ENCODE measurements at places on chromosomes 7 and 10. TPM values are rescaled to one million over a fixed set of nuclear protein-coding genes. Genes with fewer than 3 reads are reported as not detected.

GRCh38 chr10:121462955-121463354 lies 135.3 kb downstream of the FGFR2 start:
- DNase-seq = no peak
- no peak overlapping the region for H3K4me3 ChIP-seq
- H3K27me3 ChIP-seq = peaks cover 21% of the 10 kb centered on the region

GRCh38 chr10:93383562-93383981 lies 98.6 kb downstream of the MYOF start:
- H3K4me1 ChIP-seq = no peaks in the 10 kb centered on the region
- H3K36me3 ChIP-seq = no peaks in the 10 kb centered on the region
- DNase-seq = no peak
- H3K27ac ChIP-seq = no peak overlapping the region

GRCh38 chr7:143391462-143392404 lies 10.6 kb downstream of the ZYX start:
- H3K36me3 ChIP-seq = peaks cover 24% of the 10 kb centered on the region
- H3K4me3 ChIP-seq = no peak overlapping the region
- no peaks in the 10 kb centered on the region for H3K27me3 ChIP-seq
- H3K27ac ChIP-seq = no peak overlapping the region
- DNase-seq = no peak

DNA sequence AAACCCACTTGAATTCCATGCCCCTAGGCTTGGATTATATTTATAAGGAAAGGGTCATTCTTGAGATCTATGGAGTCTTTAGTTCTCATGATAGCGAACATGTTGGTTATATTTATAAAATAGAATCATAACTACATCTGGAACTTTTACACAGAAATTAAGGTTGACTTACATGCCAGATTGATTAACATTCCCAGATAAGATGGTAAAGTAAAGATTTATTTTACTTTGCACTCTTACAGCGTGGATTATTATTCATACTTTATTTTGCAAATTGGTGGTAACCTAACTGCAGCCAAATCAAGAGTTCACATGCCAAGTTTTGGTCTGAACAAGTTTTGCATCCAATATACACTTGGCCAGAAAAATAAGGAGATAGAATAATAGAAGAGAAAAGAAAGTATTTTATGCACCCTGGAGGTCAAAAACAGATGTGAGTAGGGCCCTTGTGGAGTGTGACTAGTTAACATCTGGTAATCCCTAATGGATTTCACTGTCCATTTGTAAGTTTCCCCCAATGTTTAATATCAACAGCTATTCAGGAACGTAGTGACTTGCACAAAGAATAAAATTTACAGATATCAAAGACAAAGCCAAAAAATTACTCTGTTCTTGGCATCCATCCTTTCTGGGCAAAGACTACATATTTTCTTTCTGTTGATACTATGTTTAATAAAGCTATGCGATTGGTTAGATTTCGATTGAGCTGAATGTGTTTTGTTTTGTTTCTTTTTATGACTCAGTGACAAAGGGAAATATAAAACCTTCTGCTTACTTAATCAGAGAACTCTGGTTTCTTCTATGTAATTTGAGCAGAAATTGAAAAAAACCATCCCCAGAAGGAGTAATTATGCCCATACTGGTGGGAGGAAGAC lies 10.1 kb upstream of the TMEM26 start:
- DNase-seq = peak; percentile 12
- no peak overlapping the region for H3K4me3 ChIP-seq
- H3K4me1 ChIP-seq = peaks cover 4% of the 10 kb centered on the region
- no peaks in the 10 kb centered on the region for H3K27me3 ChIP-seq

DNA sequence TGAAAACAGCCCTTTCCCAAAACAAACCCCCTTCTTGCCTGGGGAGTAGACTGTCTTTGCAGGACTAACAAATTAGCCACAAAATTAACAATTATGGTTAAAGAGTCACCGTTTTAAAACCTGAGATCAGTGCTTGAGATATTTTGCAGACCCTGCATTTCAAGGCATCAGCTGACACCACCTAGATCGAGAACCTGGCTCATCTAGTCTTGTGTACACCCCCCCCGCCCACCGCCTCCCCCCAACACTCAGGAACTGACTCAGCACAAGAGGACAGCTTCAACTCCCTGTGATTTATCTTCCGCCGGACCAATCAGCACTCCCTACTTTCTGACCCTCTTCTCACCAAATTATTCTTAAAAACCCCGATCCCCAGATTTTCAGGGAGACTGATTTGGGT lies 737.1 kb downstream of the PHTF2 start:
- H3K4me3 ChIP-seq = no peak overlapping the region
- no peaks in the 10 kb centered on the region for H3K27me3 ChIP-seq
- H3K4me1 ChIP-seq = no peaks in the 10 kb centered on the region
- H3K27ac ChIP-seq = no peak overlapping the region
- no peaks in the 10 kb centered on the region for H3K36me3 ChIP-seq
- DNase-seq = no peak

GRCh38 chr10:94680544-94680943 lies 3.0 kb upstream of the CYP2C18 start:
- no peaks in the 10 kb centered on the region for H3K27me3 ChIP-seq
- H3K4me1 ChIP-seq = no peaks in the 10 kb centered on the region
- no peak overlapping the region for H3K27ac ChIP-seq
- H3K4me3 ChIP-seq = no peak overlapping the region

- peak; percentile 81 for DNase-seq
- H3K36me3 ChIP-seq = no peaks in the 10 kb centered on the region
- H3K27ac ChIP-seq = no peak overlapping the region
- H3K4me1 ChIP-seq = no peaks in the 10 kb centered on the region
Observed at GRCh38 chr10:131453721-131454634, 142.5 kb upstream of the TCERG1L start.

GRCh38 chr10:65898055-65898454 lies 1027.8 kb upstream of the LRRTM3 start:
- no peak for DNase-seq
- H3K4me1 ChIP-seq = no peaks in the 10 kb centered on the region
- no peak overlapping the region for H3K4me3 ChIP-seq
- H3K27ac ChIP-seq = no peak overlapping the region

- H3K27ac ChIP-seq = peak within 1 kb of the TSS; percentile 44
- no peaks in the 10 kb centered on the region for H3K27me3 ChIP-seq
- H3K4me1 ChIP-seq = no peaks in the 10 kb centered on the region
- no peaks in the 10 kb centered on the region for H3K36me3 ChIP-seq
Observed at GRCh38 chr7:150685219-150686029, at the start of gene GIMAP2. GIMAP2 (plus strand) TSS chr7:150685706; CDS start chr7:150687060, 1,354 bp downstream.

DNA sequence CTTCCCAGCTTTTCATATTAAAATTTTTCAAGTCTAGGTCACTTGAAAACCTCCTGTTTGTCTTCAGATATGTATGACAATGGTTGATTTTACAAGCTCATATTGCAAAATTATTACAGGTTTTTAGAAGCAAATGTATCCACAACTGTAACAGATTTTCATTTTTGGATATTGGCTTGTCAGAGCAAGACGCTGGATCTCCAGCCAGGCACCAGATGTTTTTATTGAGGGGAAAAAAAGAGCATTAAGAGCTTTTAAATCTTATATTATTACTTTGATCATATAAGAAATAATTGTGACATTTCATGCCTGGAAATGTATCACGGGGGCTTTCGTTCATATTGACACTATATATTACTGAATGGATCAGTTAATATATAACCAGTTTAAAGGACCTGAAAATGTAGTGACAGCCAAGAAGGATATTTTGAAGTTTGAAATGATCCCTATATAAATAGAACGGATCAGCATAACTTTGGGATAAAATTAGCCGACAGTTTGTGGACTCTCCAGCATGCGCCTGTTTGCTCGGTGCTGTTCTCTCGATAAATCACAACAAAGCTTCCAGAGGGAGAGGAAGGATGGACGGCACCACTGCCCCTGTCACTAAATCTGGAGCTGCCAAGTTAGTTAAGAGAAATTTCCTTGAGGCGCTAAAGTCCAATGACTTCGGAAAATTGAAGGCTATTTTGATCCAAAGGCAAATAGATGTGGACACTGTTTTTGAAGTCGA lies at the start of gene ASB4:
Gene ASB4 (plus strand): TSS at position 553 of the 733 bp plus-strand sequence. CDS start 29 bp downstream, at position 582.
- H3K27me3 ChIP-seq = no peaks in the 10 kb centered on the region
- no peaks in the 10 kb centered on the region for H3K4me1 ChIP-seq
- no peak within 1 kb of the TSS for H3K4me3 ChIP-seq
- no peaks in the 10 kb centered on the region for H3K36me3 ChIP-seq

- no peaks in the 10 kb centered on the region for H3K36me3 ChIP-seq
- H3K27me3 ChIP-seq = no peaks in the 10 kb centered on the region
- peaks cover 17% of the 10 kb centered on the region for H3K4me1 ChIP-seq
- DNase-seq = no peak
Observed at GRCh38 chr10:89091496-89091895, 100.9 kb downstream of the FAS start.

- no peak overlapping the region for H3K4me3 ChIP-seq
- no peak for DNase-seq
- no peak overlapping the region for H3K27ac ChIP-seq
- no peaks in the 10 kb centered on the region for H3K36me3 ChIP-seq
Observed at GRCh38 chr7:44505595-44505994, 15.1 kb upstream of the NUDCD3 start.

- H3K4me3 ChIP-seq = no peak overlapping the region
- H3K27me3 ChIP-seq = no peaks in the 10 kb centered on the region
- H3K27ac ChIP-seq = no peak overlapping the region
- peaks cover 15% of the 10 kb centered on the region for H3K4me1 ChIP-seq
- no peaks in the 10 kb centered on the region for H3K36me3 ChIP-seq
Observed at GRCh38 chr7:129252128-129252527, 27.3 kb downstream of the AHCYL2 start.

- no peak overlapping the region for H3K27ac ChIP-seq
- no peak overlapping the region for H3K4me3 ChIP-seq
- no peaks in the 10 kb centered on the region for H3K4me1 ChIP-seq
- H3K36me3 ChIP-seq = peaks cover 25% of the 10 kb centered on the region
- DNase-seq = no peak
Observed at GRCh38 chr10:103653581-103654037, 160.1 kb downstream of the NEURL1 start.

GRCh38 chr10:121941532-121941931 lies 13.7 kb upstream of the ATE1 start:
- H3K27ac ChIP-seq = no peak overlapping the region
- H3K27me3 ChIP-seq = no peaks in the 10 kb centered on the region
- peaks cover 8% of the 10 kb centered on the region for H3K4me1 ChIP-seq
- no peak overlapping the region for H3K4me3 ChIP-seq
- H3K36me3 ChIP-seq = no peaks in the 10 kb centered on the region

DNA sequence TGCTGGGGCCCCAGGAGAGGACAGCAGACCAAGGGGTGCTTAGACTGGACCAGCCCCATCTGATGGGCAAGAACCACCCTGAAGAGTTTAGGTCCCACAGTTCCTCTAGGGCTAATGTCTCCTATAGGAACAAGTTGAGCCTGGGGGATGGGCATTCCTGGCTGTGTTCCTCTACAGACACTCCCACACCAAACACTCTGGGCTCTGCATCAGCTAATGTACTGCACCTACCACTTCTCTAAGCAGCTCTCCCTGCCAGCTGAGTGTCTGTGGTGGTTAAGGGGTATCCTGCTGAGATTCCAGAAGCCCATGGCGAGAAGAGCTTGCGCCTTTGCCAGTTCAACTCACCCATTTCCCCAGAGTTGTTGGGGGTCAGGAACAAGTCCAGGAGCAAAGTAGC lies 284.1 kb upstream of the CSTF2T start:
- no peak overlapping the region for H3K27ac ChIP-seq
- no peaks in the 10 kb centered on the region for H3K27me3 ChIP-seq
- DNase-seq = no peak
- no peaks in the 10 kb centered on the region for H3K4me1 ChIP-seq
- no peaks in the 10 kb centered on the region for H3K36me3 ChIP-seq

GRCh38 chr10:101903827-101904550 lies 60.4 kb upstream of the KCNIP2 start:
- no peaks in the 10 kb centered on the region for H3K36me3 ChIP-seq
- no peak overlapping the region for H3K27ac ChIP-seq
- no peak overlapping the region for H3K4me3 ChIP-seq
- H3K27me3 ChIP-seq = no peaks in the 10 kb centered on the region

DNA sequence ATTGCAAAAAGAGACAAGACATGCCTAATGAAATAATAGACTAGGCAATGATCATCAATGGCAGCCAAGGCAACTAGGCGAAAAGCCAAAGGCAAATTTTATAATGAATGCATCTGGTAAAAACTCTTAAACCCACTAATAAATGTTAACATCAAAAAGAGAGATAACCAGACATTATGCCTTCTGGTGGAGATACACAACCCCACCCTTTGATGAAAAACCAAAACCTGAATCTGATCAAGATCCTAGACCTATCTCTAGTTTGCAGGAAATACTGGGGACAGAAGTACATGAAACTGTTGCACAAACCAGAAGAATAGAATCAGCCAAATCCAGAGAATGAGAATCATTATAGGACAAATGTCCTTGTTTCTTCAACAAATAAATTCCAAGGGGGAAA lies 22.0 kb upstream of the GSAP start:
- no peaks in the 10 kb centered on the region for H3K36me3 ChIP-seq
- H3K27me3 ChIP-seq = no peaks in the 10 kb centered on the region
- no peak overlapping the region for H3K27ac ChIP-seq
- H3K4me3 ChIP-seq = no peak overlapping the region
- no peak for DNase-seq

- H3K36me3 ChIP-seq = no peaks in the 10 kb centered on the region
- H3K27ac ChIP-seq = no peak overlapping the region
- no peaks in the 10 kb centered on the region for H3K27me3 ChIP-seq
- no peaks in the 10 kb centered on the region for H3K4me1 ChIP-seq
- no peak for DNase-seq
Observed at GRCh38 chr10:70684839-70685454, 12.6 kb downstream of the ADAMTS14 start.

- H3K4me3 ChIP-seq = no peak overlapping the region
- H3K27me3 ChIP-seq = no peaks in the 10 kb centered on the region
- H3K36me3 ChIP-seq = no peaks in the 10 kb centered on the region
- no peak overlapping the region for H3K27ac ChIP-seq
- peak; percentile 28 for DNase-seq
- peaks cover 22% of the 10 kb centered on the region for H3K4me1 ChIP-seq
Observed at GRCh38 chr10:35821339-35821911, 179.3 kb upstream of the FZD8 start.

The ABCB4 gene
- not detected for total RNA-seq

The DGKI gene
- total RNA-seq = 0.39 TPM

The PDAP1 gene
- total RNA-seq = 157 TPM

The PHYH gene
- 8.6 TPM for total RNA-seq

The ZNF3 gene
- total RNA-seq = 50.8 TPM

The SPOCK2 gene
- total RNA-seq = 0.11 TPM

The NOLC1 gene
- total RNA-seq = 194 TPM

The GCK gene
- total RNA-seq = not detected

The OPALIN gene
- total RNA-seq = not detected

The CYP2W1 gene
- total RNA-seq = not detected

Measured in A673 (cell line).